HepG2 (cell line): ENCODE measurements at places on chromosomes 11 and 22. TPM values are rescaled to one million over a fixed set of nuclear protein-coding genes. Genes with fewer than 3 reads are reported as not detected.

DNA sequence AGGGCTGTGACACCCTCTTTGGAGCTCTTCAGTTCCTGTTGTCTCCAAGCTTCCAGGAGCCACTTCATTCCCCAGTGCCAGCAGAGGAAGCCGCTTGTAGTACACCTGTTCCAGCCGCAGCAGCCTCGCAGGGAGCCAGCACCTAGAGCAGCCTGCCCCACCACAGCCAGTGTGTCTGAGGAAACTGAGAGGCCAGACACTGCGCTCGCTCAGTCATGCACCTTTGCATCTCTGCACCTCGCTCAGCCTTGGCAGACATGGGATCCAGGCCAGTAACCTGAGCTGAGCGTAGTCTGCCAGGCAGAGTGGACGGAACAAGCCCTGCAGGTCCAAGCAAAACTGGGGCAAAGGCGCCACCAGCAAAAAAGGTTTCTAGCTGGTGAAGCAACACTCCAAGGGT lies 1072.1 kb downstream of the JRKL start:
- no peak for DNase-seq

- DNase-seq = no peak
Observed at GRCh38 chr11:94459576-94459975, 34.1 kb downstream of the MRE11 start.

DNA sequence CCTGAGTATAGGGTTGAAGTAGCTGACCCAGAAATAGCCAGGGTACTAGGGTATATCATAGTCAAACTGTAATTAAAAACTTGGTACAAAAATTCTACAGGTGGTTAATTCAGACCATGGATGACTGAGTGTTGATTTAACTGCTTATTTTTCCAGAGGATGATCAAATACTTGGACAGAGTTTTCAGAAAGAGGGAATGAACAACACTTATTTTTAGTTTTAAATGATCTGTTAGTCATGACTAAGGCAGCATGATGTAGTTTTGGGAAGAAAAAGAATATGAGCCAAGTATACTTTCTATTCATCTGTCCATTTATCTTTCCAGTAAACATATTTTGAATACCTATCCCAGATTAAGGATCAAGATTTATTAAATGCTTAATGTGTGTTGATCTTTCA lies 19.8 kb upstream of the CCDC89 start:
- DNase-seq = no peak

- no peak for DNase-seq
Observed at GRCh38 chr22:35467681-35468434, 67.9 kb downstream of the MCM5 start.

Gene OR5T3
- not detected in 2 replicates for total RNA-seq

Gene MRGPRG
- not detected in 2 replicates for total RNA-seq

Gene CHST1
- not detected in 2 replicates for total RNA-seq

DNA sequence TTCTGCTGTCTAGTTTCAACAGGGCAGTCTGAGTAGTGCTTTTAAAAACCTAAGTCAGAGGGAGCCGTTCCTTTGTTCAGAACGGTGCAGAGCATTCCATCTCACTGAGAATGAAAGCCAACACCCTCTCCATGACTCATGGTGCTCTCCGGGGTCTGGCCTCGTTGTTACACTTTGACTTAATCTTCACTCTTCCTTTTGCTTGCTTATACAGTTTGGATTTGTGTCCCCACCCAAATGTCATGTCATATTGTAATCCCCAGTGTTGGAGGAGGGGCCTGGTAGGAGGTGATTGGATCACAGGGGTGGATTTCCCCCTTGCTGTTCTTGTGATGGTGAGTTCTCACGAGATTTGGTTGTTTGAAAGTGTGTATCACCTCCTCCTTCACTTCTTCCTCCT lies 292.2 kb downstream of the ST3GAL4 start:
- DNase-seq = no peak

DNA sequence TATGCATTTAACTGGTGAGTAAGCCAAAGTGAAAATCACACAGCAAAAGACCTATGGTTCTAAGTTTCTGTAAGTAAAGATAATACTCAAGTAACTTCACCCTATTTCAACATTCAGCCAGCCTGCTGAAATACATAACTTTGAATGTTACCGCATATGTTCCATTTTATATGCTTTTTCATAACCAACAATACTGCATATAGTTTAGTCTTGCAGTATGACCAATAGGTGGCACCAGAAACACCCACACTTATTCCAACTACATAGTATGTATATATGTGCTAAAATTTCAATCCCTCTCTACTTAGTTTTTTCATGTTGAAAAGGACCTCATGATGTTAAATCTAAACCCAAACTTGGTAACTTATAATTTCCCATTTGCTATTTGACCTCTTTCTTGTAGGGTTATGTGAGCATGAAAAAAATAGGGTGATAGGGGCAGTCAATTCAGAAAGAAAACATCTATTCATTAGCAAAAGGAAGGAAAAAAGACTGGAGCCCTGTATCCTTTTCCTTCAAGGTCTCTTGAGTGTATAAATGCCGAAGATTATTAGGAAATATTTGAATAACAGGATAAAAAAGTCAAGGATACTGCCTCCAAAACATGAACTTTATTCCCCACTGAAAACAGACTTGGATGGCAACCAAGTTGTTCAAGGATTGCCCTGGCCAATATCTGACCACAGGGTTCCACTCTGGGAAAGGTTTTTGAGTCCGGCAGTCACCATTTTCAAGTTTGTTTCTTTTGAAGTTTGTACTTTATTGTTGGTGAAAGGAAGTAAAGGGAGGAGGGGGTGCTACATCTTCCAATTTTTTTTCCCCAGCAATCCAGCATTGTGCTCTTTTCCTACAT lies 23.8 kb upstream of the FZD4 start:
- DNase-seq = no peak

Gene TRIM5
- total RNA-seq = 13.1 and 19.9 TPM in 2 replicates

DNA sequence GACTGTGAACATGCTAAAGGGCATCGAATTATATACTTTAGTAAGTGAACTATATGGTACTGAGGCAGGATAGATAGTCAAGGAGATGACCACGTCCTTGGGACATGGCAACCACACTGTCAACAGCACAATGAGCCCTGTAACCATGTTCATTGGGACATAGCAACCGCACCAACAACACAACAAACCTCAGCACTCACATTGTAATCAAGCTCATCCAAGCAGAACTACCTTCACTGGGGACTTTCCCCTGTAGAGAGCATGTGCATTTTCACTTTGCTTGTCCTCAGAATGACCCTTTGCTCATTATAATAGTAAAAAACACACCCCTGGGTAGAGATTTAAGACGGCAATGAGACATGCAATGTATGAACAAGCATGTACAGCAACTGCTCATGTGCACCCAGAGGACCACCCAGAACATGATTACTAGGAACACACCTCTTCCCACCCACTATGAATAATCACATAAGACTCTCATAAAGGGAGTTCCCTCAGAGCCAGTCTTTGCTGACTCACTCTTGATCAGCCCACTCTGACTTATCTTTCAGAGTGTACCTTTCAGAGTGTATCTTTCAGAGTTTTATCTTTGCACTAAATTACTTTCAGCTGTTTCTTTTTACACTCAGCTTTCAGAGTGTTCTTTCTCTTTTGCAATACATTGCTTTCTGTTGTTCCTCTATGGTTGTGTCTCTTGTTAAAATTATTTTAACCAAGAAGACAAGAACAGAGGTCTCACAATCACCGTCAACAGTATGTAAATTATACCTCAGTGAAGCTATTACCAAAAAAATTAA lies 4.1 kb upstream of the PLAAT2 start:
- peak; percentile 32 for DNase-seq

DNA sequence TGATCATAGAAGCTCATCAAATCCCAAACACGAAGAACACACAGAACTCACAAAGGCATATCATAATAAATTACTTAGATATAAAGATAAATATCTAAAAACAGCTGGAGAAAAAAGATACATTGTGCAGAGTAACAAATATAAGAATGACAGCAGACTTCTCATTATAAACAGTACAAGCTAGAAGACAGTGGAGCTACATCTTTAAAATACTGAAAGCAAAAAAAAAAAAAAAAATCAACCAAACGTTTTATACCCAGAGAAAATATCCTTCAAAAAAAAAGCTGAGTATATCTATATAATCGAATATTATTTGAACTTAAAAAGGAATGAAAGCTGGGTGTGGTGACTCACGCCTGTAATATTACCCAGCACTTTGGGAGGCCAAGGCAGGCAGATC lies 90.0 kb downstream of the SBF2 start:
- DNase-seq = no peak
